ENCODE measurements at places on chromosomes 11 and 22.

DNA sequence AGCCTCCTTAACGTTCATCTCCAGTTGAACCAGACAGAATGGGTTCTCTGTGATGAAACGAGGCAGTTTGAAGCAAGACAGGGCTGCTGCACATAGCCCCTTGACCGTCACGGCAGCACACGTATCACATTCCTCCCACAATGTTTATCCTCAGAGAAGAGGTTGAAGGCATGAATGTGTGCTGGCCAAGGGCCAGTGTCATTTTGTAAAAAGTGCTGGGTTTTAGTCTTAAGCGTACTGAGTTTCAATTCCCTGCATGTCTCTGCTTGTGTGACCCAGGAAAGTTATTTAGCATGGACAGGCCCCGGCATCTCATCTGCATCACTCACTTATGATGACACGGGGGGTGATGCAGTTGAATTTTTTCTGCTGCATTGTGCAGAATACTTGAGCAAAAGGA lies 31.6 kb downstream of the TTC12 start:
- DNase-seq: no peak

- no peak for DNase-seq
These were observed 7.1 kb upstream of the PDGFB start for GRCh38 chr22:39251762-39252460.

DNA sequence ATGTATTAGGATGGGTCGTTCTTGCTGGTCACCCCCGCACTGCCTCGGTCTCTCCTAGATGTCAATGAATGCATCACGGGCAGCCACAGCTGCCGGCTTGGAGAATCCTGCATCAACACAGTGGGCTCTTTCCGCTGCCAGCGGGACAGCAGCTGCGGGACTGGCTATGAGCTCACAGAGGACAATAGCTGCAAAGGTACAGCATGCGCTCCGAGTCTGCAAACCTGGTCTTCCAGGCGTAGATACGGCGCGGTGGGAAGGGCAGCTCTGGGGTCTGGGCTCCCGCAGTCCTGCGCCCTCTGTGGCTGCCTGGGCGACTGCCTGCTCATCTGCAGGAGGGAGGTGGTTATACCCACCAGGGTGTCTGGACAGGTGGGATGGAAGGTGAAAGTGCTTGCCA lies 31.0 kb downstream of the FBLN1 start:
- DNase-seq: no peak

DNA sequence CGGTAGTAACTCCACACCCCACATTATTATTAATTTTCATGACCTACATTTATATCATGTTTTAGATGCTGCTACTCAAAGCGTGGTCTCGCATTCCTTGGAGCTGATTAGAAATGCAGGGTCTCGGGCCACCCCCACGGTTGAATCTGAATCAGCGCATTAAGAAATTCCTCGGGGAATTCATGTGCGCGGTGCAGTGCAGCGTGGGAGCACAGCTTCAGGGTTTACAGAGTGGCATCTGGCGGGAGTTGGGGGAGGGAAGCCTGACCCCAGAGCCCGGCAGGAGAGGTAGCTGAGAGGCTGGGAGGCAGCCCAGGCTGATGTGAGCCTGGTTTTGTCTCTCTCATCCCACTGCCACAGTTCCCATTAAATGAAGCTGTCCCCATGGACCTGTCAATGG lies 48.1 kb upstream of the DAGLA start:
- DNase-seq: no peak

- DNase-seq: no peak
These were observed 32.9 kb downstream of the ZC3H7B start for GRCh38 chr22:41334215-41334614.

DNA sequence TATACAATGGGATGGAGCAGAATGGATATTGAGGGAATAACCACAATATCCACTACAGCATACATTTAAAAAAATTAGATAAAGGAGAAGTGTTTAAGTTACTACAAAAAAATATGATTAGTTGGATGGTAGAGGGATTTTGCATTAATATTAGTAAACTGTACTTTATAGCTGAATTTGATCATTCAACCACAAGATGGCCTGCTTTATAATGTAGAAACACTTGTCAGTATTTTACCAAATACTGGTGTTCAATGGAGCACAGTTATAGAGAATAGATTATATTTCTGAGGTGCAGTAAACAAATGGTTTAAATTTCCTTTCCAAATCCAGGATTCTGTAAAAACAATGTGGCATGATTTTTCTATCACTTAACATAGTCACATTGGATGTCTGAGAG lies 818.8 kb upstream of the CHORDC1 start:
- no peak for DNase-seq

GRCh38 chr11:75079546-75079945 lies 17.1 kb downstream of the OR2AT4 start:
- DNase-seq: no peak

GRCh38 chr22:37748659-37749058 lies 51.8 kb downstream of the TRIOBP start:
- no peak for DNase-seq

DNA sequence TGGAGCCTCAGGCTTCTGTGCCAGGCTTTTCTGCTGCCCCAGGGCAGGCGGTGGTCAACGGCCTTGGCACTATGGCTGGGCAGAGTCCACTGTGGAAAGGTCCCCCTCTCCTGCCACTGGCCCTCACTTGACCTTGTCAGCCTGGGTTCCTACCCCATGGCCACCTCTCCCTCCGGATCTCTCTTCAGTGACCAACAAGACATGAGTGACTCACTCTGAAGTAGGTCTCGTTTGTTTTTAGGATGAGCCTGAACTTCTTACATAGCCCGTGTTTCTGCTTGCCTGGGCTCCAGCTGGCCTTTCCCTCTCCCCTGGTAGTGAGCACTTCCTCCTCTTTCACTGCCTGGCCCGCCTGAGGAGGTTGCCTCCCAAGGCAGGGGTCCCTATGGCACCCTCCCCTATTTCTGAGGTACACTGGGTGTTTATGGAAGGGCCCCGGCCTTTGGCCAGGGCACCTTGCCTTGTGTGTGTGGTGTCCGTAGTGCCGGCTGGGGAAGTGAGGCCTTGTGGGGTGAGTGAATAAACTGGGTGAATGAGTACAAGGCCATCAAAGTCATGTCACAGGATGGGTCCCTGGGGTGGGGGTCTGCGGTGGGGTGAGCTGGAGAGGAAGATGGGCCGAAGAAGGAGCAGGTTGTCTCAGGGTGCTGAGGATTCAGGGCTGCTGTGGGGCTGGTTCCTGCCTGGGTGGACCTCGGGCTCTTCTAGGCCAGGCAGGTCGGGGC lies 5.0 kb downstream of the SHANK3 start:
- DNase-seq: peak; percentile 1

GRCh38 chr11:12239804-12240371 lies 129.5 kb downstream of the MICAL2 start:
- no peak for DNase-seq

GRCh38 chr22:42695294-42695693 lies 25.4 kb downstream of the A4GALT start:
- DNase-seq: no peak

DNA sequence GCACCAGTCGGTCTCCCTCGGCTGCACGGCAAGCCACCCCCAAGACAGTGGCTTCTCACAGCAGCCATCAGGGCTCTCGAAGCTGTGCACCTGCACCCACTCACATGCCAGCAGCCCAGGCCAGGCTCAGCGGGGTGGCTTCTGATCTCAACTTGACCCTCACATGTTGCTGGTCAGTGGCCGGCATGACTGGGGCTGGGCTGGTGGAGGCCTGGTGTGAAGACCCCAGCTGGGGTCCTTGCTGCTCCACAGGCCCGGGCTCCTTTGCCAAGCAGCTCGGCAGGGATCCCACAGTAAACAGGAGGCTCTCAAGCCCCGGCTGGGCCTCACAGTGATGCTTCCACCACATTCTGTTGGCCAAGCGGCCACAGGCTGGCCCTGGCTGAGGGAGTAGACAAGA lies 128.2 kb downstream of the BRD1 start:
- DNase-seq: no peak

DNA sequence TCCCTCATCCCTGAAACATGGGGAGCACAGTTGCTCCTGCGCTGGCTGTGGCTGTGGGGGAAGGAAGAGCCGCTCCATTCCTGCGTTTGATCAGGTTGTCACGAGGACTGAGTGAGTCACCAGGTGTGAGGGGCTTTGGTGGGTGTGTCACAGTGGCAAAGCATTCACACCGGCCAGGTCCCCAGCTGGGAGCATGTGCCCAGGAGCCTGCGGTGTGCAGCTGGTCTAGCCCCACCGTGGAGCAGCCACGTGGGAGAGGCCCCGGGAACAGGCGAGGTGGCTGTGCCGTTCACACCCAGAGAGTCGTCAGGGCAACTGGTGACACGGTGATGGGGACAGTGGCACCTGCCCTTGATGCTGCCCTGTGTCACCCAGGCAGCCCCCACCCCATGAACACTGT lies 47.6 kb upstream of the PPARA start:
- no peak for DNase-seq

- DNase-seq: no peak
These were observed 9.8 kb upstream of the TBX1 start for GRCh38 chr22:19750507-19751490.

GRCh38 chr11:47869544-47870393 lies 21.6 kb upstream of the NUP160 start:
- DNase-seq: no peak

- DNase-seq: peak; percentile 65
These were observed 295.5 kb downstream of the ETS1 start for GRCh38 chr11:128291835-128292234.

DNA sequence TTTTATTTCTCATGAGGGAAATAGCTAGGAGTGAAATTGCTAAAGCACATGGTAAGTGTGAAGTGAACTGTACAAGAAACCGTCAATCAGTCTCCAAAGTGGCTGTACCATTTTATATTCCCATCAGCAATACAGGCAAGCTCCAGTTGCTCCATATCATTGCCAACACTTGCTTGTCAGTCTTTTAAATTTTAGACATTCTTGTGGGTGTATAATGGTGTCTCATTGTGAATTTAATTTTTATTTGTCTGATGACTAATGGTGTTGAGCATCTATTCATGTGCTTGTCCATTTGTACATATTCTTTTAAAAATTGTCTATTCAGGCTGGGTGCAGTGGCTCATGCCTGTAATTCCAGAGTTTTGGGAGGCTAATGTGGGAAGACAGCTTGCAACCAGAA lies 34.1 kb upstream of the SMCO4 start:
- no peak for DNase-seq

DNA sequence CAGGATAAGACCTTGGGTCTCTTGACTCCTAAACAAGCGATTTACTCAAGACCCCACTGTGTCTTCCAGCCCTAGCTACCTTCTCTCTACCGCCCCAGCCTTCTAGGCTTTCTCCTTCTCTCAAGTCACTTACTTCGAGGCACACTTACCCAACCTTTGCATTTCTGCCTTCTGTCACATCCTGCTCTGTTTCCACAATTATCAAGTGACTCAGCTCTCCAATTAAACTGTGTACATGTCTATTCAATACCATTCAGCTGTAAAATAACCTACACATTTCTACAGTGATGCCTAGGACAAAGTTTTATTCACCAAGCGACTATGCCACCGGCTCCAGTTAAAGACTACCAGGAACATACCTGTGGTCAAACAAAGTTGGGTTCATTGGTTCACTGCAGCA lies 69.0 kb downstream of the LARGE1 start:
- DNase-seq: no peak

- DNase-seq: no peak
These were observed 62.2 kb upstream of the FADD start for GRCh38 chr11:70140711-70141485.

DNA sequence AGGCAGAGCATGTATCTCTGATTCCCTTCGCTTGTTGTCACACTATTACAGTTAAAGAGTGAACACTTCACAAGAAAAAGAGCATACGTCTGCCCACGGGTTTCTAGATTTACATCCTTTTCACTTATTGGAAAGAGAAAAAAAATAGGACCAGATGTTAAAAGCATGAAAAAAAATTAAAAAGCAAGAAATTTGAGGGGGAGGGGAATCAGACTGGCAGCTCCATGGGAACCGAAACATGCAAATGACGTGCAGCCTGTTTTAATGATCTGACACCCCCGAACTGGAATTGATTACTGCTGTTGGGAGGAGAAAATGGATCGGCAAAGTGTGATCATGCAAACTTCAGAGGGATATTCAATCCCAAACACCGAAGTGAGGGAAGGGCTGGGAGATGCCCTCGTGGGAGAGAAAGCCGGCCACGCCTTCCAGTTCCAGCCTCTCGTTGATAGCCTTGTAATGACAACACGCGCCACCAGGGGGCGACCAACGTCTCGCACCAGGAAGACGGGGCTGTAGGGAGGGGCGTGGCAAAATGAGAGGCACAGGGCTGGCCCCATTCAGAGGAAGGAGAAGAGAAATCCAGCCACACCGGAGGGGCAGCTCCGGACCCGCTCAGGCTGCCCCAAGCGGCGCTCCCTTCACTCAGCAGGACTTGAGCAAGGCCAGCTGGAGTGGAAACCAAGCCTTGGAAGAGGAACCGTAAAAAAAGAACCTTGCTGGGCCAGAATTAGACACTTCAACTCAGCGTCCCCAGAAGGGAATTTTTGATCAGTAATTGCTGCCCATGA lies 53.8 kb upstream of the SYT13 start:
- peak; percentile 96 for DNase-seq

DNA sequence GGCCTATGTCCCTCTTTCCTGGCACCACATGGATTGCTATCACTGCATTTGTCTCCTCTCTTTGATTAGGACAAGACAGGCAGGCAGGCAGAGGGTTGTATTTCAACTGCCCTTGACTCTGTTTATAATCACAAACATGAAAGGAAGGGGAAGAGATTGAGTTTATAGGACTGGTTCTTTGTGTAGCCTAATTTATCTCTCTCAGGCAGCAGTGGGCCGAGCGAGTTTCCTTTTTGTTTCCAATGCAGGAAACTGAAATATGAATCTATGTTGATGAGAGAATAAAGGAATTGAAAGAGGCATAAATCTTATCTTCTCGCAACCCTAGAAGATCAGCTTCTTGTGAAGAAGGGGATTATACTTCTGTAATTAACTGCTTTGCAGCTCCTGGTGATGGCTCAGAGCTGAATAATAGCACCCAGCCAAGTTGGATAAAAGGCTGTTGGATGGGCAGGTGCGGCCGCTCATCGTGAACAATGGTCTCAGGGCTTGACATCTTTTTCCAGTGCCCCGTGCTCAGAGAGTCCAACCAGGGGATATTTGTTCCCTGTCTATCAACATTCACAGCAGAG lies 80.6 kb upstream of the SYT13 start:
- DNase-seq: no peak

DNA sequence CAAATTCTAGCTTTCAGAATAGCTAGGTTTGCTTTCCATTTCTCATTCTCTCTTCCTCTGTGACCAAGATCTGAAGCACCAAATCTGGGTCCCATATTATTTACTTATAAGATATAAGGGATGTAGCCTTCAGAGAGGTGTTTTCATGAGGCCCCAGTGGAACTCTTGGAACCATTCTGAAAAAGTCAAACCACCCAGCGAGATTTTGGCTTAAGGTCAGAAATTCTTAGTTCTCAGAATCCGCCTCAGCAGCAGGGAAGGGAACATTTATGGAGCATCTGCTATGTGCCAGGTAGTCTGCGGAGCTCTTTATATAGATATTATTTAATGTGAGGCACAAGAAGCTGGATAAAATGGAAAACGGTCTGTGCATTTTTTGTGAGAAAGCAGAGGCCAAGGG lies 6.3 kb downstream of the NAV2 start:
- no peak for DNase-seq

GRCh38 chr11:4125141-4125540 lies 30.5 kb downstream of the RRM1 start:
- no peak for DNase-seq
